ENCODE measurements at places on chromosomes 12 and 14.

DNA sequence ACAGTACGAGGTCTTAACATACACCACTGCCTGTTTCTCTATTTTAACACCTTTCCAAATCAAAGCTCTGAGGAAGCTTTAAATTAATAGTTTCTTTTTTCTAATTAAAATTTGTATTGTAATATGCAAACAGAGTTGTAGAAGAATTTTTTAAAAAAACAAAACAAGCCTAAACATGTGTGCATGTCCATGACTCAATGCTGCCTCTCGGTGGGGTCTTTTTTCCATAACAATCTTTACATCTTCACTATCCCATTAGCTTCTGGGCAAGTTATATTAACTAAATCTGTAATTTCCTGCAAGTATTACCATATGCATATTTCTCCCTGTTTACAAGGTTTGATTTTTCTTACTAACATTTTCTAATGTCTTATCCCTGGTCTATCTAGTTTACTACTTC, 143.9 kb upstream of the NAV3 start:
- DNase-seq, result no peak

DNA sequence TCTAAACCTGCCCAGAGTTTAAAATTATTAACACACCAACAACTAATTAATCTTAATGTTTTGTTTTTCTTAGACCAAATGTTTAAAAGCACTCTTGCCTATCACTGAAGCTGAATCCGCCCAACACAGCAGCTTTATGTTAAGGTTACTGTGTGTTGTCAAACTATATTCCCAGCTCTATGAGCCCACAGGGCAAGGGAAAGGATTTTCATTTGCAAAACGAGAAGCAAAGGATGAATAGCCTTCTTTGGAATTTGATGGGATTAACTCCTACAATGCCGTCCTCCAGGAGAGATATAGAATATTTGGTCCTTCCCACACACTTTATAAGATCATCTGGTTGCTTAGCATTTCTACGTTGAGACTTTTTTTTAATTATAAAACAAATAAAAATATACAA, 43.7 kb downstream of the DUSP16 start:
- no peak for DNase-seq

- no peak for DNase-seq
Measured at GRCh38 chr14:68737086-68737485, 55.8 kb downstream of the ZFP36L1 start.

DNA sequence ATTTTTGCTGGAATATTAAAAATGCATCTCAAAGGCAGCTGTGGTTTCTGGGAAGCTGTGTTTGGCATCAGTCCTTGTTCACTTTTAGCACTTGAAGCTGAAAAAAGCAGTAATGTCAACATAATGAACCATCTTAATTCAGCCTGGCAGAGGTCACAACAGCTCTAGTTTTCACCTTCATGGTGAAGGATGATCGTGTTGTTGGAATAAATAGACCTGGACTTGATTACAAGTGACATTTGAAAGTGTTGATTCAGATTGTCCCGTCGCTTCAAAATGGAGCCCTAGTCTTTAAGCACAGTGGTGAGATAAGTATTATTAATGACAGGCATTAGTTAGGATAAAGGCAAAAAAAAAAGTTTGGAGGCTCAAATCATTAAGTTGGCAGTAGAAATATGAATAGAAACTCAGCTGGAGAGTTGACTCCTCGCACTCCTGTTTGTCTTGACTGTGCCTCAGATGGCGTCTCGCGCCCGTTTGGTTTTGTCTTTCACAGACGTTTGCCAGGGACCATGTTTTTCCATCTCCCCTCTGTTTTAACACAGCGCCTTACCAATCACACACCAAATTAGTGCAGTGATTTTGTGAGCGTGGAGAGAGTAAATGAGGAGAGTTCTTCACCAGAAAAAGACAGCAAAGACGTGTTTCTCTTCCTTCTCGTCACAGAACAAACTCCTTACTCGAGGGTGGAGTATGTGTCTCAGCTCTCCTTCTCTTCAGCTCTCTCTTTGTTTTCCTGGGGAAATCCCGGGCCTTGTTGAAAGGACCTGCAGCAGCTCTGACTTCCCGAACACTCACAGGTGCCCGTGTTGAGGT, 53.4 kb upstream of the MMP17 start:
- no peak for DNase-seq
